Activated T-cell treated with anti-CD3 and anti-CD28 coated beads for 1 hour (primary cell): ENCODE measurements at places on chromosomes 16 and 17.
A peak's percentile ranks its signal among the peaks of the same experiment; 100 is the strongest.

DNA sequence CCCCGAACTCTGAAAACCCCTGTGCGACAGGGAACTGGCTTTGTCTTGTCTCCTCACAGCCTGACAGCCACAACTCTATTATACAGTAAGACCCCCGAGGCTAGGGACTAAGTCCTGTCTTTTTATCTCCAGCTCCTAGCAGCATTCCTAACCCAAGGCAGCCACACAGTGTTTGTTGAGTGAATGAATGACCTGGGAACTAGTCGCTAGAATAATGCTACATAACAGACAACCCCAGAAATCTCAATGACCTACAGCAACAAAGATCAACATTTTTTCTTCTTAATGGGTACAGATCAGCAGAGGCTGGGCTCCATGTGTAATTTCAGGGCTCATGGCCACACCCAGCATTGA lies 71.4 kb upstream of the TNRC6C start:
- no peak for DNase-seq

- no peak for DNase-seq
Measured at GRCh38 chr16:78842950-78843349, 743.5 kb downstream of the WWOX start.

- DNase-seq: no peak
Measured at GRCh38 chr16:63976345-63976744, 1145.5 kb downstream of the CDH11 start.

DNA sequence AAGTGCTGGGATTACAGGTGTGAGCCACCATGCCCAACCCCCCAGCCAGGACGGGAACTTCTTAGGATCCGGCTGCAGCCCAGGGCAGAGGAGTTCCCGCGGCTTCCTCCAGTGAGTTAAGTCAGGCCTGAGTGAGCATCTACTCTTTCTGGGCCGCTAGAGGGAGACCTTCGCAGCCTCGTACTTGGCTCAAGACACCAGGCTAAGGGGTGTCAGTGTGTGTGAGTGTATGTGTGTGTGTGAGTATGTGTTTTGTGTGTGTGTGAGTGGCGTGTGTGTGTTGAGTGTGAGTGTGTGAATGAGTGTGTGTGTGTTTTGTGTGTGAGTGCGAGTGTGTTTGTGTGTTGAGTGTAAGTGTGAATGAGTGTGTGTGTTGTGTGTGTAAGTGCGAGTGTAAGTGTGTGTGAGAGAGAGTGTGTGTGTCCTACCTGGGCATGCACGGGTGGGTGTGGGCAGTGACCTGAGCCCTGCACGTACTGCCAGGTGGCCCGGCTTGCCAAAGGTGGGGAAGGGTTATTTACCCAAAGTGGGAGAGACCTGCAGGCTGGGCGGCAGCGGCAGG lies 58.5 kb downstream of the TMEM235 start:
- DNase-seq: peak; percentile 57

GRCh38 chr16:65069065-65069464 lies 52.8 kb downstream of the CDH11 start:
- DNase-seq: no peak

- no peak for DNase-seq
Measured at GRCh38 chr16:21600031-21600773, 825 bp downstream of the METTL9 start.

GRCh38 chr16:26993511-26993910 lies 73.2 kb upstream of the C16orf82 start:
- no peak for DNase-seq
